ENCODE measurements at places on chromosomes 11 and 22. TPM values are rescaled to one million over a fixed set of nuclear protein-coding genes. Genes with fewer than 3 reads are reported as not detected.

Gene SHISAL1
- total RNA-seq = 1.4 TPM

Gene SLC22A25
- not detected for total RNA-seq

Gene CSNK1E
- total RNA-seq = 107 TPM

Gene MFRP
- not detected for total RNA-seq

Gene MMP1
- 681 TPM for total RNA-seq

Gene CFAP300
- total RNA-seq = 5.1 TPM

Gene KCTD14
- total RNA-seq = 1.5 TPM

Gene OR51B5
- total RNA-seq = not detected

Gene MAPK8IP2
- 0.39 TPM for total RNA-seq

Gene PNPLA3
- total RNA-seq = 10.6 TPM

Gene CALCA
- total RNA-seq = not detected

Gene MRGPRX4
- not detected for total RNA-seq

Gene BAIAP2L2
- 4.1 TPM for total RNA-seq

Gene SCUBE2
- total RNA-seq = 0.20 TPM

Gene OR5B3
- not detected for total RNA-seq

Gene CD3G
- not detected for total RNA-seq

Gene TEX54
- not detected for total RNA-seq

Gene OR52H1
- total RNA-seq = not detected

Gene DDI1
- total RNA-seq = not detected

Gene FREY1
- 2.3 TPM for total RNA-seq

Gene NAALAD2
- total RNA-seq = 0.73 TPM

Gene CREBZF
- 39.7 TPM for total RNA-seq

Gene UCP3
- 0.73 TPM for total RNA-seq

Gene SEC14L2
- total RNA-seq = 17.4 TPM

Gene APOBEC3G
- total RNA-seq = 10.4 TPM

Gene RASGRP2
- 0.37 TPM for total RNA-seq

Gene MYBPC3
- not detected for total RNA-seq

Gene KDM4F
- total RNA-seq = not detected

Gene CARD16
- total RNA-seq = 2.2 TPM

Gene RCOR2
- total RNA-seq = 2.7 TPM

Gene ABCG4
- total RNA-seq = under 0.01 TPM

All from subcutaneous preadipocyte (primary cell).